ENCODE measurements at places on chromosomes 1 and 21. TPM values are rescaled to one million over a fixed set of nuclear protein-coding genes. Genes with fewer than 3 reads are reported as not detected.

DNA sequence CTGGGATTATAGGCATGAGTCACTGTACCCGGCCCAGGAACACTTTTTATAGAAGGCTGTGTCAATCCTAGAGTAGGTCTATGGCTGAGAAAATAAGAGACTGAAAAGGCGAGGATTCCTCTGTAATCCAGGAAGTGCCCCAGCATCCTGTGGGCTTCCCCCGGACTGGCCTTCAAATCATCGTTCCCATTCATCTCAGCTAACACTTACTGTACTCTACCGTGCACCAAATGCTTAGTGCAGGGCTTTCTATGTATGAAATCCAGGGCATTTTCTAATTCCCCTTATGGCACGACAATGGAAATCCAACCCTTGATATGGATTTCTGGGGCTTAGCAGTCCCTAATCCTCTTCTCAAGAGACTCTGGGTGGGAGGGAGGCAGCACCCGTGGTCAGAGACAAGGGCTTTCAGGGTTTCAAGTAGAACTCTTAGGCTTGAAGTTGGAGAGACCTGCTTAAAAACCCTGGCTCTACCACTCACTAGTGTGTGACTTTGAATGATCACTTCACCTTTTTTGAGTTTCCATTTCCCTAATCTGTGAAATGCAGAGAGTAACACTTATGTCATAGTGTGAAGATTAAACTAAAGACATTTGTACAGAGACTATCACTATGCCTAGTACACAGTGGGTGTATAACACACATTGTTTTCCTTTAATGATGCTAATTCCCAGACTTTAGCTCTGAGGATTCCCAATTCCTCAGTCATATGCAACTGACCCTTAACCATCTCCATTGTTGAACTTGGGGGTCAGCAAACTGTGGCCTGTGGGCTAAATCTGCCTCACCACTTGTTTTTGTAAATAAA is 20.3 kb downstream of the MECR start:
- no peak for DNase-seq

DNA sequence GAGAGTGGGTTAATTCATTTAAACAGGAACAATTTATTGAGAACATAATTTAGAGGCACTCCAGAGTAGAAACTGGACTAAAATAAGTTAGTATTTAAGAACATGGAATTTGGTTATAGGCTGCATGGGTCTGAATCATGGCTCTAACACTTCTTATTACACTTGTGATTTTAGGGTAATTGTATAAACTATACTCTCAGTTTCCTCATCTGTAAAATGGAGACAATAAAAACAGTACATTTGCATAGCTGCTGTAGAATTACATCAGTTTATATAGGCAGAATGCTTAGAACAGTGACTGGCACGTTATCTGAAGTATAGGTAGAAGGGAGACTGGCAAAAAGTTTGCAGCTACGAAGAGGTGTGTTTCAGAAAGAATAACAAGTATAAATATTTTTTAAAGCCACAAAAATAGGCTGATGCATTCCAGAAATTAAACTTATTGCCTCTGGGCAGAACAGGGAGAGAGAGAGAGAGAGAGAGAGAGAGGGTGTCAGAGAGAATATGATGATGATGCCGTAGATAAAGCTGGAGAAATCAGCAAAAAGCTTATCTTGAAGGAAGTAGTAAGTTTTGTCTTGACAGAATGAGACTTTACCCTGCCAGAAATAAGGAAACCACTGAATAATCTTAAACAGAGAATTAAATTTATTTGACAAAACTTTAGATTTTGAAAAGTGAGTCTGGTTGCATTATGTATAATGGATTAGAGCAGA is 8.1 kb upstream of the OR6K3 start:
- no peak for DNase-seq

DNA sequence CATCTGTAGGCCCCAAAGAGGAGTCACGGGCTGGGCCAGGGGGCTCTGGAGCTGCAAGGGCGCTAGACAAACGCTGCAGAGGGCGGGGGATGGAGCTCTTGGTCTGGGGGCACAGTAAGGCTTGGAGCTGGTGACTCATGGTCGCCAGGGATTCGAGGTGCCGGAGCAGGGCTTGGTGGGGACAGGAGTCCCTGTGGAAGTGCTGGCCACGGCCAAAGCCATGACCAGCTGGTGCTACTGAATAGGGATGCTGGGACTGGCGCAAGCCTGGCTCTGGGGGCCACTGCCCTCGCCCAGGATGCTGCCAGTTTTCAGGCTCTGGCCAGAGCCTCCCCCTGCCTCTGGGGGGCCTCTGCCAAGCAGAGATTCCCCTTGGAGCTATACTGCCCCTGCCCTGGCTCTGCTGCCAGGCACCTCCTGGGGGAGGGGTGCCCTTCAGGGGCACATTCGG is 25.2 kb downstream of the SPOCD1 start:
- no peak for DNase-seq

DNA sequence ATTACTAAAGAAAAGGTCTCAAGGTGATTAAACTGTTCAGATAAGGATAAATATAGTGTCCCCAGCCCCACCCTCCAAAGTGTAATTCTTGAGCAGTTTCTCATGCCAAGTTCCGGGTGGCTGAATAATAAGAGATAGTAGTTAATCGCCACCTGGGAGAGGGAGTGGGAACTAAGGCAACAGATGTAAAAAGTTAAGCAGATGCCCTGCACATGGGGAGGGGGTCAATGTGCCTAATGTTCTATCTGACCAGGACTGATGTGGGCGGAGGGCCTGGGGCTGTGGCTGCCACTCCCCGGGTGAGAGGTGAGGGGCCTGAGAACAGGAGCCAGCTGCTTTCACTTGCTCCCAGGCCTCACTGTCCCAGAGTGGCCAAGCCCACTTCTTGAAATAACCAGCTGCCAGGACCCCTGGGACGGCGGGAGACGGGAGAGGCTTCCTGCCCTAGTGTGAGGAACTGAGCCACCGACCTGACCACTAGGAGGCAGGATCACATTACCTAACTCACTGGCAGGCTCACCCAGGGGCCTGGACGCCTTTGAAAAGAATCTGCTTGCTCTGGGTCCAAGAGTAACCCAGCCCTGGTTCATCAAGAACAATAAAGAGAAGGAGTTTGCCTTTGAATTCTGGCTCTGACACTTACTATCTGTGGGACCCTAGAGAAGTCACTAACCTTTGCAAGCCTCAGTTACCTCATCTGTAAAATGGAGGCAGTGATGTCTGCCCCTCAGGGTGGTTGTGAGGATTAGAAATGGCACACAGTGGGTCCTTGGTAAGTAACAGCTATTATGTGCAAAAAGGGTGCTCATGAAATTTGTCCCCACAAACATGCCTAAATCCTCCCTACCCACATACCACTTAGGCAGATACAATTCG is 179.2 kb downstream of the ATG4C start:
- DNase-seq = no peak

GRCh38 chr1:37797750-37798345 is 4.2 kb downstream of the MANEAL start:
- no peak for DNase-seq

DNA sequence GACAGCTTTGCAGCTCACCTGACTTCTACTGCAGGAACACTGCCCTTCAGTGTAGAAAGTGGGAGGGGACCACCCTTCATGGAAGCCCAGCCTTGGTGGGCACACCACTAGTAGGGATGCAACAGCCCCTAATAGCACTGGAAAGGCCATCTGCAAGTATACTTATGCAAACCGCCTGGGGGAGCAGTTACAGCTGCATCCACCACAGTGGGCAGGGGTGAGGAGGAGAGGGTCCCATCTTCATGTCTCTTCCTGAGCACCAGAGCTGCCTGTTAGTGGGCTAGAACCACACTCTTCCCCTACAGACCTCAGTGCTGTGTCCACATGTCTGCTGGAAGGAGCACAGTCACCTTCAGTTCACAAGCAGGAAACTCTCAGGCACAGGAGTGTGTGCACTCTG is 66.2 kb upstream of the LHX8 start:
- DNase-seq = no peak

The ZNF695 gene
- not detected for total RNA-seq

The C1orf210 gene
- not detected for total RNA-seq

The NR0B2 gene
- total RNA-seq = 7.2 TPM

The FAM43B gene
- total RNA-seq = 1.9 TPM
